Spinal cord (tissue), 10 donors: ENCODE measurements at places on chromosomes 16 and 17. TPM values are rescaled to one million over a fixed set of nuclear protein-coding genes. Genes with fewer than 3 reads are reported as not detected.

DNA sequence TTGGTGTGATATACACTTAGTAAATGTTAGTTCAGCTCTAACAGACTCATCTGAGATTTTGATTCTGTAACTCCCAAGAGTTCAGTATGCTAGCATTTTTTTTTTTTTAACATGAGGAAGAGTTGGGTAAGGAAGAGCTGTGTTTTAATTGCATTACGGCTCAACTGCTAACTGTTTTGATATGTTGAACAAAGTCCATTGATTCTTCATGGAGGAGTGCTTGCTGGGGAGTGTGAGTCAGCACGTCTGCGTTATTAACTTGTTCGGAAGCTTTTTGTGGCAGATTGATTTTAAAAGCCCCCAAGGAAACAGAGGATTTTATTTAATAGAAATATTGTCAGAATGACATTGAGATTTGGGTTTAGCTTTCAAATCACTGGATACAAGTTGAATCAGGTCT lies 45.8 kb downstream of the PITPNC1 start:
- DNase-seq = no peak

DNA sequence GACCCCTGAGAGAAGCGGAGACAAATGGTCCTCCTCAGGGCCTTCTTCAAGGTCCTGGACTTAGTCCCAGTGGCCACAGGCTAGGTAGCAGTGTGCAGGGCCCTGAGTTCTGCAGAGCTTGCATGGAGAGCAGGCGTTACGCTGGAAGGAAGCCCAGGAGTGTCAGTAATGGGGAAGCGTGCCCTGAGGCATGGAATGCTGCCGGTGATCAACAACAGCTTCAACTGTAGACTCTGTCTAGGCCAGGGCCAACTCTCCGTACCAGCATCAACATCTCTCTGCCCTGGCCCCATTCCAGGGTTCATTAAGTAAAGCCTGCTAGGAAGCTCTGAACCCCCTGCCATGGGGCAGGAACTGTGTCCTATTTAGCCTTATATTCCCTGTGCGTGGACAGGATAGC lies 568 bp upstream of the TNK1 start:
- no peak for DNase-seq

Gene SETD1A
- 17.4 TPM for polyA plus RNA-seq

Gene SLC6A2
- 0.14 TPM for polyA plus RNA-seq

Gene CLEC18A
- 1.5 TPM for polyA plus RNA-seq
